ENCODE measurements at places on chromosomes 13 and 19. TPM values are rescaled to one million over a fixed set of nuclear protein-coding genes. Genes with fewer than 3 reads are reported as not detected.
A peak's percentile ranks its signal among the peaks of the same experiment; 100 is the strongest.

- DNase-seq: no peak
Observed at GRCh38 chr13:77516342-77516789, 19.1 kb upstream of the SCEL start.

Gene RASAL3
- 27.1 TPM for total RNA-seq

- DNase-seq: no peak
Observed at GRCh38 chr13:93216122-93216521, 10.5 kb upstream of the GPC6 start.

DNA sequence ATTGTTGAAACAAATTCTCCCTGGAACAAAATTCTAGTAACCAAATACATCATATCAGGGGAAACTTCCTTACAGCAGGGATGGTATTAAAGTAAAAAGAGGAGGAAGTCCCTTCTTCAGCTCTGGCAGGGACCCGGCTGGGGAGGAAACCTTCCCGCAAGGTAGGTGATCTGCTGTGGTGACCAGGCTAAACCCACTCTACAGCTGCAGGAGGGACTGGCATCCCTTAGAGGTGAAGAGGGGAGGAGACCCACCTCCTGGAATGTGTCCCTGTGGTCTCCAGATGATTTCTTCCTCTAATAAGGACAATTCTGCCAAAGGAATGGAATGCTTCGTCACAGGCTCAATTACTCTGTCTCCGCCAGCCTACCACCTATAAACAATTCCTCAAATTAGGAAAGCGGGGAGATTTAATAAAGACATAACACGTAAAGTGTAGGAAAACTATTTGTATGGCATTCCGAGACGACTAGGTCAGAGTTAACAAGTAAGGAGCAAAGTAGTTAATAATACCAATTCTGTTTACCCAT lies 637 bp upstream of the PDS5B start:
- DNase-seq: peak; percentile 48

DNA sequence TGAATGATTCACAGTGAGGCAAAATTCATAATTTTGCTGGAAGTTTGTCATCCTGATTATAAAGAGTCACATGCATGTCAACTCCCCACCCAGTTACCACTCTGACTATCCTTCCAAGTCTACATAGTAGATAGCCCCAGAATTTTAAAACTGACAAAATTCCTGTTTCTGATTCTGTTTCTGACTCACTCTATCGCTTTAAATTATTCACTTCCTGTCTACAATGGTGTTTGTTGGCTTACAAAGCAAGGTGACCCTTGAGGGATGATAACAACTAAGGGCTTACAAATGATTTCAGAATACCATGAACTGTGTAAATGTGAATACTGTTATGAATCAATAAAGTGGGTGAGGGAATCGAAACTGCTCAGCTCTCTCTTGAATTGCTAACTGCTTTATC lies 98.7 kb upstream of the KL start:
- DNase-seq: no peak

DNA sequence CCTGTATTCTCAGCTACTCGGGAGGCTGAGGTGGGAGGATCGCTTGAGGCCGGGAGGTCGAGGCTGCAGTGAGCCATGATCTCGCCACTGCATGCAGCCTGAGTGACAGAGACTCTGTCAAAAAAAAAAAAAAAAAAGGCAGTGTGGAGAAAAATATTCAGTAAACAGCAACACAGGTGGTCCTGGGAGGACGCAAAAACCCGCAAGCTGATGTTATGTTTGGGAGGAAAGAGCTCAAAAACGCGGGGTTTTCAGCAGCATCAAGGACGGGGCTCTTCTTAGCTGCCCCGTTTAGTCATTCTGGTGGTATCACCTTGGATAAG lies 599 bp upstream of the ZNF784 start:
- DNase-seq: no peak

Gene PTBP1
- total RNA-seq: 172 TPM

- DNase-seq: no peak
Observed at GRCh38 chr13:48411147-48411794, 1.6 kb downstream of the LPAR6 start.

- no peak for DNase-seq
Observed at GRCh38 chr13:32968793-32969192, 47.4 kb upstream of the KL start.

DNA sequence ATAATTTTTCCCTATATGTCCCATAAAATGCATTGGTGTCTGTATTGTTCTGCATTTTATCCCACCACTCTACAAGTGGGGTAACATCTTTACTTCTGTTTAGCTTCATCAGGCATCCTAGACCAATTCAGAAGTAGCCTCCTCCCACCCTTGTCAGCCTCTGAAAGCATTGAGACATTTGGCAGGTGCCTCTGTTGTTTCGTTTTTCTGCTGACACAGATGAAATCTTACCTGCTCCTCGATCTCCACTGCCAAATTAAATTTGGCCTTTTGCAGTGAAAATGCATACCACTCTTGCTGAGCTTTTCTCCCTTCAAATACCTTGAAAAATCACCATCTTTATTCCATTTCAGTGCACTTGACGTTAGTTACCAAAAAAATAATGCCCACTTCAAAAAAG lies 83.5 kb upstream of the STARD13 start:
- DNase-seq: no peak

Gene MEIOSIN
- total RNA-seq: not detected

DNA sequence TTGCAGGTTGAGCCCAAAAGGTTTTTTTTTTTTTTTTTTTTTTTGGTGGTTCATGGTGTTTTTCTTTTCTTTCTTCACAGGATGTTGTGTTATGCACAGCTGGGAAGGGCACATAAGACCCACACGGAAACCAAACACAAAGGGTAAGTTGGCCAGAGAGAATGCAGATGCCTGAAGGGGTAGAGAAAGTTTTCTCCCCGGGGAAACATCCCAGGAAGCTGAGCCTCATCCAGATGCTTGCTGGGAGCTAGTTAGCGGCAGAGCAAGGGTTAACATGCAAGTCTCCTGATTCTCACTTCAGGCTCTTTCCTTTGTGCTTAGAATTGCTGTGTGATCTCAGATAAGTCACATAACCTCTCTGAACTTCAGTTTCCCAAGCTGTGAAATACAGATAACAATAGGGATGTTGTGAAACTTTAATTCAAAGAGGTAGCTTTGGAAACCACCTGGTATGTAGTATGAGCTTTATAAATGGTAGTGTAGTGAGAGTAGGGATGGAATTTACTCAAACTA lies 3.1 kb downstream of the ADGRE1 start:
- DNase-seq: no peak

DNA sequence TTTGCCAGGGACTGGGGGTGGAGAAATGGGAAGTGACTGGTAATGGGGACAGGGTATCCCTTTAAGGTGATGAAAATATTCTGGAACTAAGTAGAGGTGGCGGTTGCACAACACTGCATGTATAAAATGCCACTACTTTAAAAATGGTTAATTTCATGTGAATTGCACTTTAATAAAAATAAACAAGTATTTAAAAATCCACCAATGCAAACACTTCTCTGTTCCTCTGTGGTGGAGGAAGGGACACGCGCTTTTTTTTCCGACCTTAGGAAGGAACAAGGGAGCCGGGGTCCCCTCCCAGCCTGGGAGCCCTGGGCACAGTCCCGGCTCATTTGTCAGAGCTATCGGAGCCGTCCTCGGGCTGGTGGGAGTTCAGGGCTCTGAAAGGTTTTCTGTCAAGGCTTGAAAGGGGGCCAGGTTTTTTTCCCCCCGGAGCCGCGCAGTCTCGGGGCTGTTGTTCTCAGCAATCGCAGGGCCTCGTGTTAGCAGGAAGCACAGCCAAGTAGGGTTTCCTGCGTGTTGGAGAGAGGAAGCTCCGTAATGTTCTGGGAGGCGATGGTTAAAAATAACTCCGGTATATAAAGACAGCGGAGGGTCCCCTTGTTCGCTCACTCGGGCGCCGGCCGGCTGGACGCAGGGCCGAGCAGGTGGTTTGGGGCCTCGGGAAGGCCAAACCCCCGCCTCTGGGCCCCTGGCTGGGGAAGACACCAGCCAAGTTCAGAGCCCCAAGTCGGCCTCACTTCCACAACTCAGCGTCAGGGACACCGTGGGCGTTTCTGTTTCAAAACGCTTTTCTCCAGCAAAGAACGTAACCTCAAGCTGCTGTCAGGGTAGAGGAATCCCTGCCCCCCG lies 41.2 kb upstream of the KLF2 start:
- no peak for DNase-seq

GRCh38 chr13:41774605-41775218 lies 186.2 kb downstream of the VWA8 start:
- DNase-seq: no peak

Gene FAM174C
- total RNA-seq: 68.1 TPM

Gene ZNF729
- total RNA-seq: not detected

GRCh38 chr19:51520728-51521127 lies 10.7 kb downstream of the SIGLEC6 start:
- DNase-seq: no peak

Gene ZNF471
- total RNA-seq: not detected

DNA sequence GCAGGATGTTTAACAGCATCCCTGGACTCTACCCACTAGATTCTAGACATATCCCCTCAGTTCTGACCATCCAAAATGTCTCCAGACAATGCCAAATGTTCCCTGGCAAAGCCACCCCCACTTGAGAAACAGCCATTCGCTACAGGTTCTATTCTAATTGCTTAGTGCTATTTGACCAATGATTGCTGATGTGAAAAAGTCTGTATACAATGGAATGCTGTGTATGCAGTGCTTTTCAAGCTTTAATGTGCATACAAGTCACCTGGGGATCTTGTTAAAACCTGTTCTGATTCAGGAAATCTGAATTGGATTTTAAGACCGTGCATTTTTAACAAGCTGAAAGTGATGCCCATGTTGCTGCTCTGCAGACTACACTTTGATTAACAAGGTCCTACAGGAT lies 331.8 kb upstream of the KLF12 start:
- no peak for DNase-seq

DNA sequence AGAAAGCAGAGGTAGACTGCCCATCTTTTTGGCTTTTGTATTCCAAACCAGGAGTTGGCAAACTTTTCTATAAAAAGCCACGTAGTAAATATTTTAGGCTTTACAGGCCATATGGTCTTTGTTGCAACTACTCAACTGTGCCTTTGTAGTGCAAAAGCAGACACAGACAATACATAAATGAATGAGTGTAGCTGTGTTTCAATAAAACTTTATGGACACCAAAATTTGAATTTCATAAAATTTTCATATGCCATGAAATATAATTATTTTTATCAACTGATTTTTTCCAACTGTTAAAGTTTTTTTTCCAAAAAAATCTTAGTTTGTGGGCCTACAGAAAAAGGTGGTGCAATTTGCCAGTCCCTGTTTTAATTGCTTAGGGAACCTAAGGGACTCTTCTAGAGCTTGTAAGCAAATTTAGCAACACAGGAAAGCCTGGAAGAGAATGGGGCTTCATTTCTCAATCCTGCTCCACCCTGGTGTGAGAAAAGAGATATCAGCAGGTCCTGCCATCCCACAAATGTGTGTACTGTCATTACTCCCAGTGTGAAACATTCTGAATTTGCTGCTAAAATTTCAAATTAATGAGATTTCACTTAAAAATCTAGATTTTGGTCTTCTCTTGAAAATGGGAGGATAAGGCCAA lies 194.2 kb downstream of the RGCC start:
- no peak for DNase-seq

Gene LIM2
- not detected for total RNA-seq

DNA sequence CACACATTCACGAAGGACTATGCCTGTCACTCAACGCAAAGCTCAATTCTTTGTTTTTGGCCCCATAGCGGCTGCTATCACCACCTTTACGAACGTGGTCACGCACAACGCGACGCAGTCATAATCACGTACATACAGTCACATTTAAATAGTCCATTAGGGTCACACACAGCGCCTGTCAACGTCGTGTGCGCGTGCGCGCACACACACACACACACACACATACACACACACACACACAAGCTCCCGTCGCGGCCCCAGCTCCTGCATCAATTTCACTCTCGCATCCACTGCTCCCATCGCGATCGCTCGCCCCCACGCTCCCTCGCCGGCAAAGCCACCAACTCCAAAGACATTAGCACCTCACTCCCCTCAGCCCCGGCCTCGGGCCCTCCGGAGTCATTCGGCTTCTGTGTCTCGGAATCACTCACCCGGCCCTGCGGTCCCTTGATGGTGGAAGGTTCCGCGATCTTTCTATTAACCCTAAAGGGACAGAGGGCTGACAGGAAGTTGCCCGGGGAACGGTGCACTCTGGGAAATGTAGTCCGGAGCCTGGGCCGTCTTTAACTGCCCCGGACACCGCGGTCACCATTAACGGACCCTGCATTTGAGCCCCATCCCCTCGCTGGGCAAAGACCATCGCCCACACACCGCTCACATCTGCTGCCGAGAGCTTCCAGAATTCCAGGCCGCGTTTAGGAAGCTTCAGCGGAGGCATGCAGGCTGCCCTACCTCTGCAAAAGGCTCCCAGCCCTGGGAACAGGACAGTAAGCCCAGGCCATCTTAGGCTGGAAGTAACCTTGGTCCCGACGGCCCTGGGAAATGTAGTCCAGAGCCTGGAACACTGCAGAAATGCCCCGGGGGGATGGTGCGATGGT lies at the start of gene ZNF790:
TSS of gene ZNF790 (minus strand) at position 482 of the 878 bp plus-strand sequence. CDS start 12,768 bp downstream, outside the sequence.
- no peak for DNase-seq

GRCh38 chr19:18932216-18932841 lies 8.7 kb downstream of the HOMER3 start:
- peak; percentile 96 for DNase-seq

Gene CGB7
- not detected for total RNA-seq

- no peak for DNase-seq
Observed at GRCh38 chr13:75419656-75420055, 62.3 kb downstream of the TBC1D4 start.

- DNase-seq: no peak
Observed at GRCh38 chr13:32316028-32316339, 676 bp downstream of the BRCA2 start.

Gene KLK2
- 0.11 TPM for total RNA-seq

DNA sequence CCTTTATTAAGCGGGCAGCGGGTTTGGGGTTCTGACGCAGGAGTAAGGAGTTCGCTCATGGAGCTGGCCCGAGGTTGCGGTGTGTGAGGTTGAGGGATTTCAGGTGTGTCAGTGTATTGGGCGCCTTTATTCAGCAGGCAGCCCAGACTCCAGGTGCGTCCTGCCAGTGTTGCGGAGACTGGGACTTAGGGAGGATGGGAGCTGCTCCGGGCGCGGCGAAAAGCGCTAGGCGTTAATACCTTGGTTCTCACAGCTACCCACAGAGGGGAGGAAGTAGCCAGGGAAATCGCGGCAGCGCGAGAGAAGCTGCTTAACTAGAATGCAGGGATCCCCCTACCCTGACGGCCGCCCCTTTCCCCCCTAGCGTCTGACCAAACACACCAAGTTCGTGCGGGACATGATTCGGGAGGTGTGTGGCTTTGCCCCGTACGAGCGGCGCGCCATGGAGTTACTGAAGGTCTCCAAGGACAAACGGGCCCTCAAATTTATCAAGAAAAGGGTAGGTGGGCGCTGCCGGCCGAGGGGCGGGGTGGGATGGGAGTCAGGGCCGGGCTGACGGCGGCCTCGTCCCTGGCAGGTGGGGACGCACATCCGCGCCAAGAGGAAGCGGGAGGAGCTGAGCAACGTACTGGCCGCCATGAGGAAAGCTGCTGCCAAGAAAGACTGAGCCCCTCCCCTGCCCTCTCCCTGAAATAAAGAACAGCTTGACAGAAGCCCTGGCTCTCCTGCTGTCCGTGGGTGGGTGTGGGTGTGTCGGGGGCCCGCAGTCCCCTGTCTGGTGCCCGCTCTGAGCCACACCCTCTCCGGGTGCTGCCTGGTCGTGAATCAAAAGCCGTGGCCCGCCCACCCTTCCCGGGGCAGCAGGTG lies 1.1 kb downstream of the RPL36 start:
- DNase-seq: peak; percentile 75

Gene CKM
- not detected for total RNA-seq

Gene GRIK5
- 1.4 TPM for total RNA-seq
